ENCODE measurements at places on chromosomes 12 and 14.

DNA sequence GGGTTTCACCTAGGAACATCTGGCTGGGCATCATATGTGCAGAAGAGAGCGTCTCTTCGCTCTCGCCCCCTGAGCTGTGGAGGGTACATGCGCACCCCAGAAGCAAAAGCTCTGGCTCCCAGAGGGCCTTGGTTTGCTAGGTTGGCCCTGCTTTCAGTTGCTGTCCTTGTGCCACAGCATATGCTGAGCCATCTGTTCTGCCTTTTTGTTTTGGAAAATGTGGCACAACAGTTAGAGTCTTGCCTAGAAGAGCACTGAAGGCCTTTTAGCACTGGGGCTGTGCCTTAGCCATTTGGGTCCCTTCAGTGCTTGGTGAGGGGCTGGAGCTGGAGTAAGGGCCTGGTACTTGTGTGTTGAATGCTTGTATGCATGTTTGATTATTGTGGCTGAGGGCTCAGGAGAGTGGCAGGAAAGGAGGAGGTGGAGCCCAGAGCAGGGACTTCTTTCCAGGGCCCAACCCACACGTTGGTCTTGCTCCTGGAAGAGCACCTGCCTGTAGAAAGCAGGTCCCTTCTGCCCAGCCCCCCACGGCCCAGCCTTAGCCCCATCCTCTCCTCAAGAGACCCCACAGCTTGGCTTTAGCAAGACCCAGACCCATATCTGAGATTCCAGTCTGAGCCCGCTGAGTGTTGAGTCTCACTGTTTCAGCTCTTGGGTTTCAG lies 113.7 kb downstream of the SLC25A47 start:
- DNase-seq: no peak

DNA sequence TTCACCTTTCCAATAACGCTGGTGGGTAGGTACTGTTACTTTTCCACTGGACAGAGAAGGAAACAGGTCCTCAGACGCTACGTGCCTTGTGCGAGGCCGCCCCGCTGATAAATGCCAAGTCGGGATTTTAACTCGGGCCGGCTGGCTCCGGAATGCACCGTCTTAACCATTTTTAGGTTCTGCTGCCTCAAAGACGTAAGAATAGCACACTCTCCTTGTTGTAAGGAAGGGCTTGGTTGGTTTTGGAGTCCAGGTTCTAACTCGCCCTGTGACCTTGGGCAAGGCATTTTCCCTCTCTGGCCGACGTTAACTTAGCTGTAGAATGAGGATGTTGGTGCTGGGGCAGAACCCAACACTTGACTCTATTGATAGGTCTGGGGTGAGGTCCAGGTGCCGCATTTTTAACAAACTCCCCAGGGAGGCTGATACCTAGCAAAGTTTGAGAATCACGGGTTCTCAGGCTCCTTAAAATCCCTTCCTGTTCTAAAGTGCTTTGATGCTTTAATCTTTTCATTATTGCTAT lies 814 bp downstream of the ANKRD13A start:
- no peak for DNase-seq

DNA sequence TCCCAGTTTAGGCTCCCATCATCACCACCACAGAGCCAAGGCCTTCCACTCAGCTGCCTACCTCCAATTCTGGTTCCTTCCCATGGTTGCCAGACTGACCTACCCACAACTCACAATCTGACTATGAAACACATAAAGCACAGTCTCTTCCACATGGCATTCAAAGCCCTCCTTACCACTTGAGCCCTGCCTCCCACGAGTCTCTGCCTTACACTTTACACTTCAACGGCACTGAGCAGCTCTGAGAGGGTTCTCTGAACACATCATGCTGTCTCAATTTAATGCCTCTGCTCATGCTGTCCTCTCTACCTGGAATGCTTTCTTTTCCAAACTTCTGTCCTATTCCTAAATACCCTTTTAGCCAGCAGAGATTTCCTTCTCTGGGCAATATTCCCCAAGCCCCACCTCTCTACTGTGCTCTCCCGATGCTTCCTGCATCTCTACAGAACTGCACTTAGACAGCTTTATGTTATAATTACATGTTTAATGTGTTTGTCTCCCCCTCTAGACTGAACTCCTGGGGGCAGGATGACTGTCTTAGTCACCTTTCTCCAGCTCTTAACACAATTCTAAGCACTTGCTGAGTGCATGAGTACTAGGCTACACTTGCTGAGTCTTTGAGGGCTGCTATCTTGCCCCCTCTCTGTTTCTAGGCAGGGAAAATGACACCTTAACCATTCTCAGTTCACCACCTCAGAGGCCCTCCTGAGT lies 23.5 kb downstream of the FMNL3 start:
- DNase-seq: no peak

DNA sequence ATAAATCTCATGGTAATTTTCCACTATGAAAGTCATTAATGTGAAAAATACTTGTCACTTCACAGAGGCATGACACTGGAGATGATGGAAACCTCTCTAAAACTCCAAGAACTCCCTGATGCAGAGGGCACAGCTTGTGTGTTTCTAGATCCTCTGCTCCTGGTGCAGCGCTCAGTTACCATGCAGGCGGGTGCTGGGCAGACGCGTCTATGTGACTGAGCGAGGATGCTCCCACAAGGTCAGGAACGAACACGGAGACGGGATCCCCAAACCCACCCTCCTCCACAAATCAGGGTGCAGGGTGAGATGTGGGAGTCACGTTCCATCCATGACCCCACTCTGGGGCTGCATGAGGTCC lies 81.5 kb downstream of the CCDC88C start:
- DNase-seq: no peak

DNA sequence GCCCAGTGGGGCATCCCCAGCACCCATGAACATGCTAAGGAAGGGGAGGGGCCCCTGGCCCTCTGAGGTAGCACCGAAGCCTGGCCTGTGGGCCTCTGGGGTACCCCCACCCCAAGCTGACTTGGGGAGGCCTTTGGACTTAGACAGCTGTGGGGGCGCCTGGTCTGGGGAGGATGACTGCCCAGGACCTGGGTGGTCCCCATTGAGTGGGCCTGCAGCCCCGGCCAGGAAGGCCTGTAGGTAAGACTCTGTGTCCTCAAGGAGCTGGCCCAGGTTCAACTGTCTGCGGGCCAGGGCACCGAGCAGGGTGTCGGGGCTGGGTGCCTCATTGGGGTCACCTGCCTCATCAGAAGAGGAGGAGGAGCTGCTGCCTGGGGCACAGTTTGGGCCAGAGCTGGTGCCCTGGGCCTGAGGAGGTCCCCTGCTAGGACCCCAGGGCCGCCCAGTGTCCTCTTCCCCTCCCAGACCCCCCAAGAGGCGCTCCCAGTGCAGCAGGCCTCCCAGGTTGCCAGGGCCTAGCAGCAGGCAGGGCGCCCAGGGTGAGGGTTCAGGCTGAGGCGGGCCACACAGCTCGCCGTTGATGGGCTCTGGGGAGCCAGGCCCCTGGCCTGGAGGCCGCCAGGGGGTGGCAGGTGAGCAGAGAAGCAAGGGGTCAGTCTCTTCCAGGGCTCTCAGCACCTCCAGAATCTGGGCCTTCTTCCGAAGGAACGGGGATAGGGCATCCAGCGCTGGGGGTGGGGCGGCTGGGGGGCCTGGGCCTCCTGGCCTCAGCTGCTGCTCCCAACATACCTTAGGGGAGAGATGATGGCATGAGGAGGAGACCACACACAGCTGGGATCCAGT lies 31.4 kb downstream of the NCKAP5L start:
- DNase-seq: no peak

- DNase-seq: no peak
Measured at GRCh38 chr12:43758247-43758727, 303 bp downstream of the PUS7L start.

DNA sequence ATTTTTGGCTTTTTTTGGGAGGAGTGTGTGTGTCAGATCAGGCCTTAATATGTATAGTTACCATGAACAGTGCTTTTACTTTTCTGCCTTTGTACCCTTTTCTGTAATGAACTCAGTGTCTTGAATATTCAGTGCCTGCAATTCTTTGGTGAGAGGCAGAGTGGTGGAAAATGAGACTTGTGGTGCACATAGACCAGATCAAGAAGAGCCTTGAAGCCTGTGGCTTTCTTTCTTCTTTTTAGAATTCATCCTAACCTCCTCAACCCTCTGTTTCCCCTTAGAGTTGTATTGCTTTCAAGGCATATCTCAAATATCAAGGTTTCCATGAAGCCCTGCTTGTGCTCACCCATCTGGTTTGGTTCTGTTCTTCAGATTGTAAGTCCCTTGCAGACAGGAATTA lies 2.6 kb downstream of the YLPM1 start:
- no peak for DNase-seq

DNA sequence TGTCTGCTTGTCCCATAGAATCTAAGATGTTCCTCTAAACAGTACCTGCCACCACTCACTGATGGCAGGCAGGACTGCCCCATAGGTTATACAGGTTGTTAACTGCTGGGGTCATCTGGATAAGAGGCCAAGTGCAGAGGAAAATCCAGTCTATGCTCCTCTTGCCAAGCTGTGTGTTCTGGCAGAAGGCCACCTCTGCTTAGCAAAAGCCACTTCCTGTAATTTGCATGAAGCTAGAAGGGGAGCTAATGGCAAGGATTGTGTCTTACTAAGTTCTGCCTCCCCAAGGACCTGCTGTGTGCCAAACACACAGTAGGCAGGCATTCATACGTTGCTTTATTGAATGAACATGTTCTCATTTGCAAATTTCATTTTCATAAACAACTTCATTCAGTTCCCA lies 445.4 kb downstream of the BCL11B start:
- DNase-seq: no peak

GRCh38 chr14:59631237-59631636 lies 54.6 kb upstream of the CCDC175 start:
- DNase-seq: no peak

- DNase-seq: no peak
Measured at GRCh38 chr14:73810478-73811163, 41.0 kb upstream of the PTGR2 start.

DNA sequence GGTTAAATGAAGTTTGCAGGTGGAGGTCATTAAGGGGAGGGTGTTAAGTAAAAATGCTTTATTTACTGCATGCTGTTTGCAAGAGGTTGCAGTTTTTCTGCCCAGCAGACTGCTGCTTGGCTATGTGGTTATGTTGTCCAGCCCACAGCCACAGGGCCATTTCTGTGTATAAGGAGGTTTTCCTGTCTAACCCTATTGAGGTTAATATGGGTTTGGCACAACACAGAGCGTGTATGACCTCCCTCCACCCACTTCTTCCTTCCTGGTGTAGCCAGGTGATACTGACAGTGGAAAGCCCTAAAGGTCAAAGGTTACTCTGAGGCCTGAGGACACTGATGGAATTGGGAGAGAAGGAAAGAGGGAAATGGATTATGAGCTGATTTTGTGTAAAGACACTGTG lies 253.7 kb upstream of the PWP1 start:
- no peak for DNase-seq

- no peak for DNase-seq
Measured at GRCh38 chr12:68839183-68840147, 31.5 kb downstream of the MDM2 start.

GRCh38 chr14:50762931-50763300 lies 68.0 kb downstream of the NIN start:
- no peak for DNase-seq

GRCh38 chr12:67091204-67091603 lies 178.0 kb upstream of the CAND1 start:
- no peak for DNase-seq

DNA sequence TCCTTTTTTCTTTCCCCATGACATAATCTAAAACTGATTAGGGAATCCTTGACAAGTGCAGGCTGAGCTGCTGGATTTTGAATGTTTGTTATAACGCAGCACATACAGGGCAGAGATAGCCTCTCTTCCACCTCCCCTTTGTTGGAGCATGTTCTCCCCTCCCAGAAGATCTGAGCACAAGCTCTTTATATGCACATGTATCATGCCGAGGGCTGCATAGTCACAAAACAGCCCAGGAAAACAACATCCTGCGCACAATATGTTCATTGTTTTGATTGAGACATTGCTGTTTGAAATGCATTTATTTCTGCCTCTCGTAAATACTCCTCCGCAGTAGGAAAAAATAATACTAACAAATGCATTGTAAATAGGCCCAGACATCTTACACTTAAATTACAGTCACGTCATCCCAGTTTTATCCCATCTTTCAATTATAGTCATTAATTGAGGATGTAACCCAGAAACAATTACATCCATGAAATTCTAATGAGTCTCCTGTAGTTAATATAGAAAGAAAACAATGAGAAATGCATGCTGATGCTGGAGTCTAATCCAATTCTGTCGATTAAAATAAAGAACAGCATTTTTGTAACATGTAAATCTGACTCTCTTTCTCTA lies 401.8 kb downstream of the BTG1 start:
- DNase-seq: no peak

DNA sequence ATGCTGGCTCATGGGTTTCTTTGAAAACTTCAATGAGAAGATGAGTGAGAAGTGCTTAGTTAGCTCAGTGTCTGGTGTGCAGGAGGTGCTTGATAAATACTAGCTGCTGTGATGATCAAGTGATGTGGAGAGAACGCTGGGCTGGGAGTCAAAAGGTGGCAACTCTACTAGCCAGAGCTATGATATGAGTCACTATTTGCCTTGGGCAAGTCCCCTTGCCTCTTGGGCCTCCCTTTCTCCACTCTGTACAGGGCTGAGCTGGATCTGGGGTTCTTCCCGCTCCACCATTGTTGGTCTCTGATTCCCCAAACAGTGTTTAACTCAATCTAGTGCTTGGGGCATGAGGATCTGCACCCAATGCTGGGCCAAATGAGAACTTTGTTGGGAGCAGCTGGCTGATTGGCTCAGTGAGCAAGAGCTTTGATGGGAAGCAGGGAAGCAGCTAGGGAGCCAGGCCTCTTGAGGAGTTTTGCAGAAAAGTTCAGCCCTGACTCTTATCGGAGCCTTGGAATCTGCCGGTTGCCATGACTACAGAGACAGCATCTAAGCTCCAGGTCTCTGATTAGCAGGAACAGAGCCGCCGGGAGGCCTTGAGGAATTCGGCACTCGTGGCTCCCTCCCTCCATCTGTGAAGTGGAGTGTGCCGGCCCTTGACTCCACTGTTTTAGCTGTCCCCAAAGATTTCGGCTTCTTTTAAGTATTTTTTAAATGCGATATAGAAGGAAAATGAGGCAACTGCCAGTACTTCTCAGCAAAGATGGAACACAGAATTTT lies 82.1 kb upstream of the HSPB8 start:
- no peak for DNase-seq

- no peak for DNase-seq
Measured at GRCh38 chr14:75440733-75441477, 13.1 kb downstream of the JDP2 start.

- DNase-seq: no peak
Measured at GRCh38 chr12:47750229-47750798, 8.4 kb downstream of the RAPGEF3 start.
